ENCODE measurements at places on chromosomes 6 and 20.

GRCh38 chr6:2773449-2773848 is 8.3 kb downstream of the WRNIP1 start:
- no peak for DNase-seq

GRCh38 chr6:24391756-24392405 is 10.9 kb upstream of the MRS2 start:
- no peak for DNase-seq

DNA sequence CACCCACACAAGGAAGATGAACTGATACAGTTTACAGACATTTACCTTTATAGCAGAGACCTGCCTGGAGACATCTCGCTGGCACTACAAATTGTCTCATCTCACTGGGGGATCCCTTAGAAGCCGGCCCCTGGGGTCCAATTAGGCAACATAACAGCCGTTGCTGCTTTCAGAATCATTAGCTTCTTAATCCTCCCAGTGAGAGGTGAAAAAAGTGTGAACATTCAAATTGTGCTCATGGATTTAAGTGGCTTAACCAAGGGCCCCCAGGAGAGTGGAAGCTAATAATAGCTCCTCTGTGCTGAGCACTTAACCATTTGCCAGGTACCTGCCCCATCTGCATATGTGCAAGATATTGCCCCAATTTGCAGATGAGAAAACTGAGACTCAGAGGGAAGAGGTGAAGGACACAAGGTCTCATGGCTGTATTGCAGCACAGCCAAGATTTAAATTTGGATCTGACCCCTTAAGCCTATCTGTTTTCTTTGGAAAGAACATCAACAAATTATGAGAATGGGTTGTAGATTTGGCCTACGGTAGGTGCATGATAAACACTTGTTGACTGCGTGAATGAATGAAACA is 101.0 kb downstream of the EYA2 start:
- no peak for DNase-seq

DNA sequence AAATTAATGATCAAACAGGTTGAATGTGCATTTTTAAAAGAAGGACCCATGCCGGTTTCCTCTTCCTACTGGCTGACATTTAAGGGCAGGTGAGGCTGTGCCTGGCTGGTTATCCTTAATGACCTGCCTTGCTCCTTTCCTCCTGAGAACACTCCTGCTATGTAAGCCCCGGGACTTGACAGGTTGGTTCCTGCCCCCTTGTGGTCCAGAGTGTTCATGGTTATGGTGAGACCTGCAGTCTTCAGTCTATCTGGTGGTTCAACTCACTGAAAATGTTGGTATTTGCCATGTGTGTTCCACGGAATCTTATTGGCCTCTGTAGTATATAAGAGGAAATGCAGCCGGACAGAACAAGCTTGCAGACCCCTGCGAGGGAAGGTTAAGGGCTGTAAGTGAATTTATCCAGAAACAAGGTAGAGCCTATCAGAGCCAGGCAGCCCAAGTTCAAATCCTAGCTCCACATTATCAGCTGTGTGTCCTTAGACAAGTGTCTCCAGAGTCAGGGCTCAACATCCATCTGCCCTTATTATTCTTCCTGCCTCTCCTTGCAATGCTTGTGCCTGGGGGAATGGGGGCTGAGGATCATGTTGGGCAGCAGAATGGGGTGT is 5.2 kb upstream of the BPIFA3 start:
- no peak for DNase-seq

DNA sequence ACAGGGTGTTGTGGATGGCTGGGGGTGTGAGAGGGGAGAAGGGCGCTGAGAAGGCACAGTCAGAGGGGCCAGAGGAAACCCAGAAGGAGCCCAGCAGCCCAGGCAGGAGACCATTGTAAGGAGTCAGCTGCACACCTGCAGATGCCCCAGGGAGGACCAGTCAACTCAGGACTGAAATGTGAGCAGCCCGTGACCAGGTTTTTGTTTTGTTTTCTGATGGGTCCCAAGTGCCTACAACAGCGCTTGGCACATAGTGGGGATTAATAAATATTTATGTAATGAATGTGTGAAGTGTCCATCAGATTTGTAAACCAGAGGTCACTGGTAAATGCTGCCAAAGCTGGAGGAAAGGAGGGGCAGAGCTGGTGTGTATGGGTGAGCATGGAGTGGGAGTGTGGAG is 30.2 kb downstream of the TRAM2 start:
- DNase-seq: no peak

GRCh38 chr6:83708546-83708969 is 343 bp downstream of the SNAP91 start:
- no peak for DNase-seq

DNA sequence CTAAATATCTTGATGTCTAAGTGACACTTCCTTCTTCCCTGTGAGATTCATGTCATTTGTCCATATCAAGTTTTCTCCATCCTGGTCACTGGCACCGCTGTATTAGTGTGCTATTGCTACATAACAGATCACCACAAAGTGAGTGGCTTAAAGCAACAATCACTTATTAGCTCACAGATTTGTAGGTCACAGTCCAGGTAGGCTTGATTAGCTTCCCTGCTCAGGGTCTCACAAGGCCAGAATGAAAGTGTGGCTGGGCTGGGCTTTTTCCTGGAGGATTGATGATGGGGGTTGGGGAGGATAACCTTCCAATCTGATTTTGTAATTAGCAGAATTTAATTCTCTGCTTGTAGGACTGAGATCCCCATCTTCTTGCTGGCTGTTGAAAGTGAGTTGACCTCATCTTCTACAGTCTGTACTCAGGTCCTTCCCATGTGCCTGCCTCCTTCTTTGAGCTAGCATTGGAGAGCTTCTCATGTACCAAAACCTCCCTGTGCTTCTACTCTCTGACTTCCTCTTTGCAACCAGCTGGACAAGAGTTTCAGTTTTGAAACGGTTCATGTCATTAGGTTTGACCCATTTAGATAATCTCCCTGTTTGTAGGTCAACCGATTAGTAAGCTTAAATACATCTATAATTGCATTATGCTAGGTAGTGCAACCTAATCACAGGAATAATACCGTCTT is 152.4 kb upstream of the MAN1A1 start:
- DNase-seq: no peak

GRCh38 chr6:168527451-168528210 is 86.6 kb downstream of the SMOC2 start:
- DNase-seq: no peak

- no peak for DNase-seq
Observed at GRCh38 chr20:52269321-52269720, 77.7 kb upstream of the ZFP64 start.

DNA sequence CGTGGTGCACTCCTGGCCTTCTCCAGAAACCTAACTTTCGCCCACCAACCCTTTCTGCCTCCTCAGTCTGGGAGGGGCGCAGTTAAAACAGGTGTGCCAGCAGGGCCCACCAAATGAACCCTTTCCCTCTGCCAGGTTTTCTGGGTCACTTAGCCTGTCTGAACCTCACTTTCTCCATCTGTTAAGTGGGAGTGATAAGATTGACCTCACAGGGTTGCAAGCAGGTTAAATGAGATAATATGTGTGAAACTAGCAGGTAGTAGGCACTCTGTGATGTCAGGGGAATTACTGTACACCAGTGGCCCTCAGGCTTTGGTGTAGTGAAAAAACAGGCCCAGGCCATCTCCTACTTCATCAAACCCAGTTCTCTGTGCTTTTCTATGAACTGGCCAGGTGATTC is 14.1 kb downstream of the BNIP5 start:
- no peak for DNase-seq

DNA sequence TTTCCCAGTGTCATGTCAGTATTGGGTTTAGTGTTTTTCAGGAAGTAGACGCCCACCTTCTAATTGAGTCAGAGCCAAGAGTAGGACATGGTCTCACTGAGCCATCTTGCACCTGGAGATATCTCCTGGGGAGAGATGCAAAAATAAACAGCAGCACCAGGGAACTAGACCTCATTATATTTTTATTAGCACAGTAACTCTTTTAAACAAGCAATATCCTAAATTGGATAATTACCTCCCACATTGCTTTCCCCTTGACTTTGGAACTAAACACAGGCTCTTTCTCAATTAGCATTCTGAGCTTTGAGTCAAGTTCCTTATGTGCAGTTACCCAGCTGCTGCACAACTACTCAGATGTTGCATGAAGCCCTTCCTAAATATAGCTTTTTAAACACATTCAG is 175.4 kb downstream of the IBTK start:
- no peak for DNase-seq

- no peak for DNase-seq
Observed at GRCh38 chr6:90079560-90080490, 185.6 kb downstream of the GJA10 start.

GRCh38 chr20:2381303-2381702 is 602 bp downstream of the TGM6 start:
- DNase-seq: no peak

DNA sequence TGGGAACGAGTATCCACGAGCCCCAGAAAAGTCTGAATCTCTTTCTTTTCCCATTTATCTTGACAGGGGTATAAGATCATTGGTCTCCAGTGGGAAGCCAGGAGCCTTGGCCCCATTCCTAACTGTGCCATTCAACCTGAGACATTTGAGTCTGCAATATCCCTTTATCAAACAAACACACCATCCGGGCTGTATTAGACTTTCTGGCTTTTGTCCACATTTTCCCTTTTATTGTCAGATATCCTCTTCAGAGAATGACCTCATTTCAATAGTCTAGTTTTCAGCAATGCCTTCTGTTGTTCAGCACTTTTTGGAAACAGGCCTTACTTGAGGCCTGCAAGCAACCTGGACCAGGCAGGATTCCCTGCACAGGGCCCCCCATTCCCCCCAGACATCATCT is 15.7 kb downstream of the BPIFA1 start:
- DNase-seq: no peak

DNA sequence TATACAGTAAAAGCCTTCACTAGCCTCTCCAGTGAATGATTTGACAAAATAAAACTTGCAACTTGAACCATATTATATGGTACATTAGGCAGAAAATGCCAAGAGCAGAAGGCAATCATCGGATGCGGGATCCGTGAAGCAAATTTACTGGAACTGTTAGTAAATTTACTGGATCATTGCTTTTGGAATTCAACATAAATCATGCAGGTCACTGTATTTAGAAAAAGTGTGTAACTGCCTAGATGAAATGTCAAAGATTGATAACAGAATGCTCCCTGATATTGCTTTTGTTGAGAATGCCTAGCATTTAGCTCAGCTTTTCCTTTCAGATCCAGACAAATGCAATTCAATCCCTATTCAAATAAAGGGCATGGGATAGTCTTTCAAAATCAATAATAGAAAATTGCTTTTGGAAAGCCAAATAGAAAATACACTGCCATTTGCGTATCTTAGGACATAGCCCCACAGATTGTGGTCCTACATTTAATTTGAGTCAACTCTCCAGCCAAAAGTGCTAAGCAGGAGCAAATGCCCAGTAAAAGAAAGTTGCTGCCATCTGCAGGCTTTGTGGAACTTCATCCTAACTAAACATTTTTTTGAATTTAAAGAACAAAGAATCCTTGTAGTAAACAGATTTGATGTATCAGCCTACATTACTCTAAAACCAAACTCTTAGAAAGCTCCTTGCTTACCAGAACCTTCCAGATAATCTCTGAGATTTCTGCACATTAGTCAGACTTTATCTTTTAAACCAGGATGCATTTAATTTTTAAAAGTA is 109.5 kb upstream of the HSF2 start:
- no peak for DNase-seq

DNA sequence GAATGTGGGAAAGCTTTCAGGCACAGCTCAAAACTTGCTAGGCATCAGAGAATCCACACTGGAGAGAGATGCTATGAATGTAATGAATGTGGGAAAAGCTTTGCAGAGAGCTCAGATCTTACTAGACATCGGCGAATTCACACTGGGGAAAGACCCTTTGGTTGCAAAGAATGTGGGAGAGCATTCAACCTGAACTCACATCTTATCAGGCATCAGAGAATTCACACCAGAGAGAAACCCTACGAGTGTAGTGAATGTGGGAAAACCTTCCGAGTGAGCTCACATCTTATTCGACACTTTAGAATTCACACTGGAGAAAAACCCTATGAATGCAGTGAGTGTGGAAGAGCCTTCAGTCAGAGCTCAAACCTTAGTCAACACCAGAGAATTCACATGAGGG is 8.7 kb downstream of the ZNF165 start:
- DNase-seq: no peak

DNA sequence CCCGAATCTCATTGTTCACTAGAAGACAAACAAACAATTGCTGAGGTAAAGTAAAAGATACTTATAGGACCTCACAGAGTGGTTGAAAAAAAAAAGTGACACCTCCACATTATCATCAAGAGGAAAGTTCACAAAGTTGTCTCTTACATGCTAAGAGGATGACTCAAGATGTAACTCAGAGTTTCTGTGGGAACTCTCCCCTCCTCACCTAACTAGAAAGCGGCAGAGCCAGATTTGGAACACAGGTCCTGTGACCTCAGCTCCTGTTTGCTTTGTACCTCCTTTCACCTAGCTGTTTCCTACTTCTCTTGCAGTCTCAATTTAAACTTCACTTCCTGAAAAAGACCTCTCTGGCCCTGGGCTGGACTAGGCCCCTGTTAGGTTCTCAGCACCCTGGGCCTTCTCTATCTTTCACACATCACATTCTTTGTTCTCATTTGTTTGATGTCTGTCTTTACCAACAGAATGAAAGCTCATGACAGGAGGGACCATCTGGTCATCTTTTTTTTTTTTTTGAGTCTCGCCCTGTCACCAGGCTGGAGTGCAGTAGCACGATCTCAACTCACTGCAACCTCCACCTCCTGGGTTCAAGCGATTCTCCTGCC is 60.8 kb downstream of the CD24 start:
- DNase-seq: no peak

DNA sequence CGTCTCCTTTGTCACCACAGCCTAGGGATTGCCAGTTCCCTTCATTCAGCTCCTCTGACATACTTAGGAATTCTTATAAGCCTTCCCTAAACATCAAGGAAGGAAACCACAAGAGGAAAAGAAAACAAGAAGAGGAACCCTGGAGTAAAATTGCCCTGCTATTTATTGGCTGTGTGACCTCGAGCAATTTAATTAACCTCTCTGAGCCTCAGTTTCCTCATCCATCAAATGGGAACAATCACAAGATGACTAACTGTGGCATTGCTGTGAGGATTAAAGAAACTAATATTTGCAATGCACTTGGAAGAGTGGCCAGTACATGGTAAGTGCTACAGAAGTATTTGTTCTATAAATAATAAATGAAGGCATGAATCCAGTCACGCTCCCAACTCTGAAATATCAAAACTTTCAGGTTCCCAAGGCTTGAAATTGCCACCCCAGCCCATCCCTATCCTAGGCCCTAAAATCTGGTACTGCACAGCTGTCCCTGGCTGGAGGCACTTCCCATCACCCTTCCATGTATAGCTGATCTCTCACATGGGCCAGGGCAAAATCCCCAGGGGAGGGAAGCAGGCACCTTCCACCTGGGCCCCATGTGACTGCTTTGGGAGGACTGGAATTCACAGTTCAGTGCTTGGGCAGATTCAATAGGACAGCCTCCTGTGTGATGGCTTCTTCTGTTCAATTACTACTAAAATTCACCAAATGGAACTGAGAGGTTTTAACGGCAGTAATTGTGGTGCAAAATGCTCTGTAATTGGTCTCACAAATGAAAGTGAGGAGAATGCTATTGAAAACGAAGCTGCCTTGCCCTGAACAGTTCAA is 78.0 kb upstream of the MAFB start:
- DNase-seq: no peak

- no peak for DNase-seq
Observed at GRCh38 chr6:160973311-160974250, 18.0 kb upstream of the MAP3K4 start.

GRCh38 chr6:6402591-6402990 is 82.1 kb upstream of the F13A1 start:
- no peak for DNase-seq

GRCh38 chr20:20277894-20278335 is 90.0 kb upstream of the INSM1 start:
- DNase-seq: no peak

- DNase-seq: peak; percentile 55
Observed at GRCh38 chr6:137823826-137824555, 43.1 kb upstream of the TNFAIP3 start.

- DNase-seq: no peak
Observed at GRCh38 chr6:40744835-40745234, 157.7 kb upstream of the LRFN2 start.

Data from stimulated activated CD8-positive, alpha-beta memory T cell treated with anti-CD3 and anti-CD28 coated beads, Interleukin-7, amount 100 ng/mL, for 1 hour (primary cell).